NCI-H69 (cell line): ENCODE measurements at places on chromosomes 2 and 18.

GRCh38 chr2:65789923-65790675, 357.7 kb upstream of the SPRED2 start:
- no peak for DNase-seq

- DNase-seq, result peak; percentile 18
These were observed 74.3 kb upstream of the TNP1 start for GRCh38 chr2:216934151-216934550.

- peak; percentile 46 for DNase-seq
These were observed 369.7 kb downstream of the CTNNA2 start for GRCh38 chr2:79882548-79882947.

- no peak for DNase-seq
These were observed 43.7 kb downstream of the TWIST2 start for GRCh38 chr2:238891457-238892203.

DNA sequence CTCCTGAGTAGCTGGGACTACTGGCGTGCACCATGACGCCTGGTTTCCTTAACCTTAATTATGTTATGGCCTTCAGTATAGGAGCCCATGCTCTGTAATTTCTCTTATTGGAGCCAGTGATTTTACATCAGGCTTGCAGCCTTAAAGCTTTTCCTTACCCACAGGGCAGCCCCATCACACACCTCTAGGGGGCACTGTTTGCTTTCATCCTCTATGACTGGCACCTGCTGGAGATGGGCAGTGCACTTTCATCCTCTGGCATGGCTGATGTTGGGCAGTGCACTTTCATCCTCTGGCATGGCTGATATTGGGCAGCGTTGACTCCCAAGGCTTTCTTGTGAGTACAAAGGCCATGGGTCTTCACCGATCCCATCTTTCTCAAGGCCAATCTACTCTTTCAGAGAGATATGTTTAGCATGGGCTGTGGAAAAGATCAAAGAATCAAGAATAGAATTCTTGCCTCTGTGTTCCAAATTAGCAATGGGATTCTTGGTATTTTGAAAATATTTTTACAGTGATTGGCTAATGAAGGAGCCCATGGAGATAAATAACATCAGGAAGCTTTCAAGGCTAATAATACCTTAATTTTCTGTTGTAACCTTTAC, 80.7 kb upstream of the MEX3C start:
- peak; percentile 81 for DNase-seq

GRCh38 chr2:77391119-77391518, 131.1 kb downstream of the LRRTM4 start:
- DNase-seq, result no peak
